Activated CD8-positive, alpha-beta memory T cell treated with anti-CD3 and anti-CD28 coated beads, Interleukin-2, amount 50 U/mL, for 4 hours (primary cell): ENCODE measurements at places on chromosomes 4 and X.

GRCh38 chrX:17154001-17154400 lies 207.5 kb downstream of the REPS2 start:
- no peak for DNase-seq

DNA sequence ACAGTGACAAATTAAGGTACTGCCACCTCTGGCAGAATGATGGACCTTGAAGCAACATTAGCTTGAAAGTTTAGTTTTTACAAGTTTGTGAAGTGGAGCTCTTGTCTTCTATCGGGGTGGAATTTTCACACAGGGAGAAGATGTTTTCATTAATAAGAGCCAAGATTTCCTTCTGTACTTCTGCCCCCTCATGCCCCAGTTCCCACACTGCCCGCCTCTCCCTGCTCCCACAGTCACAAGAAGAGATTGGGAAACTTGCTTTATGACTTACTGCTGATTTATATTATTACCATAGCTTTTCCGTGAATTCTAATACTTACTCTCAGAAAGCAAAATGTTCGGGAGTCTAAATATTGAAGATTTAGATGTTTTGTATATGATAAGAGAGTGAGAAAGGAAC lies 539.8 kb upstream of the ARX start:
- no peak for DNase-seq

DNA sequence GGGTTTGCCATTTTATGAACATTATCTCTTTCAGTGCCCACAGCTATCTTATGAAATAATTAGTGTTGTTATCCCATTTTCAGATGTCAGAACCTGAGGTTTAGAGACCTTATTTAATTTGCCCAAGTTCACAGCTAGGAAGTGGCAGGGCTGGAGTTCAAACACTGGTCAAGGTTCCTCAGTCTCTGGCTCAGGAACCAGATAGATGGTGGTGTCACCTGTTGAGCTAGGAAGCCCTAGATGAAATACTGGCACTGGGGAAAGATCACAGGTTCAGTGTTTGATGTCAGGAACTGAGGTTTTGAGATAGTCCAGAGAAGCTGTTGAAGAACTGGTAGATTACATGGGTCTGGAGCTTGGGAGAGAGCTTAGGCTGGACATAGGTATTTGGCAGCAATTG lies 85.4 kb downstream of the REPS2 start:
- DNase-seq, result no peak

DNA sequence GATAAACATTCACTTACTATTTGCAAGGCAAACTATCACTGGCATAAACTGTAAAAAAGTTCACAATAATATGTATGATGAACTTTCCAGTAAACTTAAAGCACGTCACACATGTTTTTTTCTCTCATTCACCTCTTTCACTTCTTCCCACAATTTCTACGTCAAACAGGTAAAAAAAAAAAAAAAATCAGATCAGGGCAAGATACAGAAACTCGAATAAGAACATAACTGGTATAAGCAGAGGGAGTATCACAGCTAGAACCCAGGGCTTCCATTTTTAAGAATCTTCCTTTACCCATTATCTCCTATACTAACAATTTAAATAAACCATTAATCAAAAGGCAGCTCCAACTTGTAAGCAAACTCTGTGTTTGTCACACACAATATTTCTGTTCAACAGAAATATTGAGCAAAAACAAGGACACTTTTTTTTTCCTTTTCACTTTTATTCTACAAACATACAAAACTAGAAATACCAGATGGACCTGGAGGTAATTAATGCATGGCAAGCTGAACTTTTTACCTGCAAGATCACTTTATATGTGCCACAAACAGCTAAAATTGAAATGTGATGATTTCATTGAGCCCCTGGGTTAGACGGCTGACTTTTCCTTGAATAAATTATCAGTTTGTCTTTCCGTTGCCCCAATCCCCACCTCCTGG lies 47.5 kb upstream of the NSUN7 start:
- DNase-seq, result no peak

GRCh38 chrX:84363051-84363450 lies 139.2 kb downstream of the HDX start:
- no peak for DNase-seq

DNA sequence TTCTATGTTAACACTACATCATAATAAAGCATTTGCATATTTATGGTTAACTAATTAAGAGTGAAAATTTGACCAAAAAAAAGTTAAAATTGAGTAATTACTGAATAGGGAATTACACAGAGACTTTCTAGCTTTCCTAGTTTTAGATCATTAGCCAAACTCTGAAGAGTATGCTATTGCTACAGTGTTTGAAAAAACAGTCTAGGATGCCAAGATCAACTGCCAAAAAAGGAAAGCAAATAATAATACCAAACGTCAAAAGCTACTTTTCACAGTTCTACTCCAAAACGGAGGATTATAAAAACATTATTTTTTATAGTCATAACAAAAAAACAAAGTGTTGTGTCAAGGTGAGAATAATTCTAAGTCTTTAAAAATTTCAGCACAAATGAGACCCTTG lies 359.8 kb upstream of the CTSO start:
- DNase-seq, result no peak

DNA sequence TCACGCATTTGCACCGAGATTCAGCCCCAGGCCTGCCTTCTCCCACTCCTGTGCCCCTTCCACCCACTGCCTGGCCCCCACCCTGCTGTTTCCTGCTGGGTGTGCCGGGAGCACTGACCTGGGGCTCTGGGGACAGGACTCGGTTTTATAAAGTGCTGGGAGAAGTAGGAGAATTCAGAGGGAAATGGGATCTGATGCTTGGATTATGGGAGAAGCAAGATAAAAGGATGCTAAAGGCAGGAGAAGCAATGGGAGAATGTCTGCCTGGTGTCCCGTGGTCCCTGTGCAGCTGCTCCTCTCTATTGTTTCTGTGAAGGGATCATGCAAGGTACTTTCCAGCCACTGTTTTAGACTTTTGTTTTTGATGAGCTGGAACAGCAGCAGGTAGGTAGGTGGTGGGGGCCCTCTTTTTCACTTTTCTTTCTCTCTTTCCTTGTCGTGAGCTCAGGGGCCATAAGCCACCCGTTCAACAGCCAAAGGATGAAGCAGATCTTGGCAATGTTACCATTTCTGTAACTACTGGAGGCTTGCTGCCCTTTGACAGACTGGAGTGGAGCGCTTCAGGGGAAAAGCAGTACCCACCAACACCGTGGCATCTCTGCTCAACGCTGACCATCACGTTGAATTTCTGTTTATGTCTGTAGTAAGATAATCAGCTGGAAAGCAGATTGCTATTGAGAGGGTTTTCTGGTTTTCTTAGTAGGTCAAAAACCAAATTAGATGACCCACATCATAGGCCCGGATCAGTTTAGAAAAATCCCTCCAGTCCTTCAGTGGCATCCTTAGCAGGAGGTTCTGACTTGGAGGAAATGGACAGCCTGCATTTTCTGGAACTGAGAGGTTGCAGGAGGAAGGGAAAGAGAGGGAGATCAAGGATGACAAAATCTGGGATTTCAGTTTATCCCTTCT lies 63.8 kb upstream of the ENPP6 start:
- no peak for DNase-seq

GRCh38 chr4:152516156-152516555 lies 19.7 kb downstream of the FBXW7 start:
- DNase-seq, result no peak

- DNase-seq, result no peak
Observed at GRCh38 chrX:49179358-49179757, 6.8 kb downstream of the PRICKLE3 start.

- DNase-seq, result peak; percentile 59
Observed at GRCh38 chr4:185587427-185588161, 52.3 kb upstream of the PDLIM3 start.

DNA sequence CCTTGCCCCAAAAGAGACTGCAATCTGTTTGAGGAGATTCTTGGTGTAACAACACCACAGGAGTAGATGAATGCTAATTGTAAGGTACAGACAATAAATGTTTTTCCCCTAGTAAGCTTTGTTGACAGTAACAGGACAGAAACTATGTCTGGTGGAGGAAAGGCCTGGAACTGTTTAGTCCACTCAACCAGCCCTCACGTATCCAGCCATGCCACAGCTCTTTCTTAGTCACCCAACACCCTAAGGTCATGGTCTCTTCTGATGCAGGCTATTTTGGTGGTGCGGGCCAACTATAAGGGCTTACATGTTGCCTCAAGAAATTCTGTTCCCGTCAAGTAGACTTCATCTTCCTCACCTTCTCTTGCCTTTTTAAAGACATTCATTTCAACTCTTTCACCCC lies 75.9 kb upstream of the GAB1 start:
- DNase-seq, result no peak
